Endothelial cell of umbilical vein (primary cell): ENCODE measurements at places on chromosomes 4 and X. TPM values are rescaled to one million over a fixed set of nuclear protein-coding genes. Genes with fewer than 3 reads are reported as not detected.

DNA sequence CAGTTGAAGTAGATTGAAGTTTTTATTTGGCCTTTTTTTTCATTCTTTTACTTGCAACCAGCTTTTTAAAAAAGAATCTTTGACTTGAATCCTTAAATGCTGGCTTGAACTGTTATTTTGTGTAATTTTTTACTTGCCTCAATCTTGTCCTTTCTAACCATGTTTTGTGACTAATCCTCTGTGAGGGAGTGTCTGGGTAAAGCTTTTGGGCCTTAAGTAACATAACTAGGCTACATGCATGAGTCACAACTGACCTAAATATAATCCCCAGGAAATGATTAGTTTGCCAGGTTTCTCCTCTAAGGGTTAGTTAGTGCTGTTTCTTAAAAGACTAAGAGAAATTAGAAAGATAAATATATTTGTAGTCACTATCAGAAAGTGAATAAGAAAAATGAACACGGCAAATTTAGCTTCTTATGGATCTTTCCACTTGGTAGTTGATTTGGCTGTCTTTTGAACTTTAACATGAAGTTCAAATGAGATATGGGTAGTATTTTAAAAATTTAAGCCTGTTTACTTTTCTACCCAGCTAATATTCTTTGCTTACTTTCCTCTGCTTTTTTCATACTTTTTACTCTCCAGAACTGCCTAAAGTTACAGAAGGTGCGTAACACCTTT is 13.0 kb downstream of the EXOC1 start:
- DNase-seq, result peak; percentile 88
- peaks cover 21% of the 10 kb centered on the region for H3K4me1 ChIP-seq
- peak overlapping the region; percentile 41 for H3K4me3 ChIP-seq
- peaks cover 9% of the 10 kb centered on the region for H3K36me3 ChIP-seq
- H3K27ac ChIP-seq, result peak overlapping the region; percentile 80
- H3K27me3 ChIP-seq, result no peaks in the 10 kb centered on the region

DNA sequence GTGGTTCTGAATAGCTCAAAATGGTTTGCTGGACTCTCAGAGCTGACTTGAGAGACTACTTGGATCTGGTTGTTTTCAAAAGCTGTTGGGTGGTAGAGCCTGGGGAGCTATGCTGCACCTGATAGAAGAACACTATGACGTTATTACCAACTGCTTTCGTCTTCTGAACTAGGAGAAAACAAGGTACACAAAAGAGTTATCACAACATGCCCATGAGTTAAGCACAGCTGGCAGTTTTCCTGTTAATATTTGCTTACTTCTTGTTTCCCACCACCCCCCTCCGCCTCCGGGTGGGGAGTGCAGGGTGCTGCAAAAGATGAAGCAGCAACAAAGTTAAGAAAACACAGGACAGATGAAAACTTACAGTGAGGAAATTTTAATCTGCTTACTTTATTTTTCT is 69.1 kb downstream of the RASL11B start:
- no peaks in the 10 kb centered on the region for H3K27me3 ChIP-seq
- no peak overlapping the region for H3K27ac ChIP-seq
- no peak overlapping the region for H3K4me3 ChIP-seq

- H3K27me3 ChIP-seq, result no peaks in the 10 kb centered on the region
- H3K36me3 ChIP-seq, result no peaks in the 10 kb centered on the region
- H3K27ac ChIP-seq, result no peak overlapping the region
- no peak overlapping the region for H3K4me3 ChIP-seq
- no peak for DNase-seq
- H3K4me1 ChIP-seq, result no peaks in the 10 kb centered on the region
These were observed 287.7 kb downstream of the CPXCR1 start for GRCh38 chrX:89034679-89035078.

DNA sequence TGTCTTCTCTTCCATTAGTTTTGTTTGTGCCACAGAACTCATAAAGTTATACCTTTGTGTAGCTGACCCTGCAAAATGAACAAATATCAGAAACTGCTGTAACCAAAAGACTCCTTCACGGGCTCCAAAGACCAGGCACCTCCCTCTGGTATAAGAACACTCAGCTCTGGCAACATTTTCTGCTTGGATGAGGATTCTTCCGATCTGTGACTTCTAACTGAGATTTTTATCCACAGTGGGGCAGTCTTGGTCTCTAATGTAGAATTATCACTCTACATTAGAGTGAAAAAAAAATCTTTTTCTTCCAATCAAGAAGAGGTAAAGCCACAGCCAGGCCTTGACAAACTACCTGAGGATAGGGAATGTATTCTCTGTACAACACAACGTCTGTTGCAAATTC is 38.5 kb upstream of the PRSS48 start:
- H3K4me3 ChIP-seq, result no peak overlapping the region
- no peaks in the 10 kb centered on the region for H3K27me3 ChIP-seq
- H3K27ac ChIP-seq, result no peak overlapping the region
- H3K36me3 ChIP-seq, result no peaks in the 10 kb centered on the region
- no peaks in the 10 kb centered on the region for H3K4me1 ChIP-seq
- peak; percentile 59 for DNase-seq

DNA sequence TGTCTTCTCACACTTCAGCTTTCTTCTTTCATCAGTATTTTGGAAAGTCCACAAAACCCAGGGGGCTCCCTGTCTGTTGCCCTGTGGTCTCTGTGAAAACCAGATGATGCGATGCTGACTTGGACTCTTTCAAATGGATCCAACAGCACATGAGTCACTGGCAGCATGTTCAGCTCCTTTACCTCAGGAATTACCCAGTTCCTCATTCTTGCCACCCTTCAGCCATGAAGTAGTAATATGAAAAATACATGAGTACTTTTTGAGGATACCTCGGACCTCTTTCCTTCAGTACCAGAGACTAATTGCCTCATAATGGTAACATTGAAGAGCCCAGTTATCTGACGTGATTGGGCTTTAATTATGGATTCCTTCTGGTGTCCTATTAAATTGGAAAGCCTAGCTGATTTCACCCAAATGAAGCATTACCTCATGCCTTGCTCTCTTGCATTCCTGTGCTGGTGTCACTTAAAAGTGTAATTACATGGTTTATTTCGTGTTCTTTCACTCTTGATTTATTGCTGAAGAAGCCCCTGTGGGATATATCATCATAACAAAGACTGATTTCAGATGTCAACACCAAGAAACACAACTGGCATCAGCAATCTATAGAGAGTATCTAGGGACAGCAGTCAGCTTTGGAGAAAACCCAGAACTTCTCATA is 63.4 kb downstream of the NFKB1 start:
- no peaks in the 10 kb centered on the region for H3K27me3 ChIP-seq
- H3K36me3 ChIP-seq, result peaks cover 2% of the 10 kb centered on the region
- no peak for DNase-seq
- H3K27ac ChIP-seq, result no peak overlapping the region
- no peaks in the 10 kb centered on the region for H3K4me1 ChIP-seq

DNA sequence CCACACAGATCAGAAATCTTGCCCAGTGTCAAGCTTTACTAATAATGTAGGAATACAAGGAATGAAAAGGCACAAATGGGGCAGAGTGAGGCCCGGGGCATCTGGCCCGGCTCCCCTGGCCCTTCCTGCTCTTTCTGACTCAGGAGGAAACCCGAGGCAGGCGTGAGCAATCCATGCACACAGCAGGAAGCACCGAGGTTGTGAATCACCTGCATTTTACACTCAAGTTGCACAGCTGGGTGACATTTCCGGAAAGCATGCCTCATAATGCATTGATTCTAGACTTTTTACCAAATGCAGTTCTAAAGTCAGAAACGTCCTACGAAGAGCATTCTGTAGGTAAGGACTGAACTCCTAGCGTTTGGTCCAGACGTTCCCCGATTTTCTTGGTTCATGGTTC is 38.9 kb downstream of the PRIMPOL start:
- peak overlapping the region; percentile 77 for H3K27ac ChIP-seq
- peaks cover 2% of the 10 kb centered on the region for H3K36me3 ChIP-seq
- no peaks in the 10 kb centered on the region for H3K27me3 ChIP-seq
- peaks cover 18% of the 10 kb centered on the region for H3K4me1 ChIP-seq

DNA sequence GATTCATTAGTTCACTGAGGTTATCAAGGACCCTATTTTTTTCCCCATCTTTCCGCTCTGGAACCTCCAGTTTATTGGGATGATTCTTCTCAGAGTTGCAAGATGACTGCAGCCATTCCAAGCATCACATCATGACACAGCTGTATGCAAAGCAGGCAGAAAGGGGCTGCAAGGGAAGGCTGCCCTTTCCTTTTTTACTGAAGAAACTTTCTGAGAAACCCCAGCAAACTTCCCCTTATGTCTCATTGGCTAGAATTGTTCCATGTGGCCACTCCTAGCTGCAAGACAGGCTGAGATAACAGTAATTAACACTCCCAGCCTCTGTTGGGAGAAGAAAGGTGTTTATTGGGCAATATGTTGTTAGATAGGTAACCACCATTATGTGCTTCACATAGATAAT is 102.6 kb downstream of the SATL1 start:
- no peaks in the 10 kb centered on the region for H3K36me3 ChIP-seq
- no peak for DNase-seq
- H3K4me3 ChIP-seq, result no peak overlapping the region

- no peak overlapping the region for H3K4me3 ChIP-seq
- no peaks in the 10 kb centered on the region for H3K27me3 ChIP-seq
- peak; percentile 88 for DNase-seq
- peaks cover 9% of the 10 kb centered on the region for H3K4me1 ChIP-seq
- no peaks in the 10 kb centered on the region for H3K36me3 ChIP-seq
- peak overlapping the region; percentile 35 for H3K27ac ChIP-seq
These were observed 5.6 kb downstream of the OTC start for GRCh38 chrX:38357747-38358673.

DNA sequence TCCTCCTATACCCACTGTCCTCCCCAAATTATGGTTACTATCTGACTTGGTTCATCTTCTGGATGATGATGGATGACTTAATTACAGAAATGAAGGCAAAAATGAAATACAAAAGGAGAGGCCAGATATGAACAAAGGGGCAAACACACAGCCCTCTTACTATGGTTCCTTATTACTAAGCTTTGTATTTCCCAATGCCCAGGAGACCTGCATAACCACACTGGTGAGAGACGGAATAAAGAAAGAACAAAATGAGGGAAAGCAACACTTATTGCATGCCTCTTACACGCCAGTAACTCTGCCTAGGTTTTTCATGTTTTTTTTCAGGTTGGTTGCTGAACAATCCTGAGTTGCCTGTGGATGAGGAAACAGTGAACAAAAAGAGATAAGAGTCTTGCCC is 120.5 kb downstream of the SLC10A7 start:
- H3K4me3 ChIP-seq, result no peak overlapping the region
- peaks cover under 1% of the 10 kb centered on the region for H3K4me1 ChIP-seq
- H3K36me3 ChIP-seq, result no peaks in the 10 kb centered on the region

DNA sequence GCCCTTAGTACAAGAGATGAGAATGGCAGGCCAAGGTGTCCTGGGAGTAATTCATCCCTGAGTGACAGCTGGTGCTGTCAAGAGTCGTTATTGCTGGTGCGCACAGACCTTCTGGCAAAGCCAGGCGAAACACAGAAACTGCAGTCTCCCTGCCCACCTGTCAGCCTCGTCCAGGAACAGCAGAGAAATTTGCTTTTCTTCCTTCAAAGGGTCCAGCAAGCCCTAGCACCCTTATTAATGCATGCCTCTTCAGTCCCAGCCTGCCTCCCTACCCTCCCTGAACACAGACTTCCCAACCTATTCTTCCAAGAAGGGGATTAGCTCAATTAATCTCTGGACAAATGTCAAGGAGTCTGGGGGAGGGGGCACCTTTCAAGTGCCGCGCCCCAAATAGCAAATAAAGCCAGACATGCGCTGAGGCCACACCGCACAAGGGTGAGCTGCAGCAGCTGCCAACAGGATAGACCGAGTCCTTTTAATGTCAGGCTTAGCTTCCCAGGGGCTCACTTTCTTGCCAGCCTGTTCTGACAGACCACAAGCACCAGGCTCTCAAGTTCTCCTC is 250.7 kb upstream of the RASGEF1B start:
- no peaks in the 10 kb centered on the region for H3K4me1 ChIP-seq
- no peak overlapping the region for H3K27ac ChIP-seq
- no peaks in the 10 kb centered on the region for H3K27me3 ChIP-seq

DNA sequence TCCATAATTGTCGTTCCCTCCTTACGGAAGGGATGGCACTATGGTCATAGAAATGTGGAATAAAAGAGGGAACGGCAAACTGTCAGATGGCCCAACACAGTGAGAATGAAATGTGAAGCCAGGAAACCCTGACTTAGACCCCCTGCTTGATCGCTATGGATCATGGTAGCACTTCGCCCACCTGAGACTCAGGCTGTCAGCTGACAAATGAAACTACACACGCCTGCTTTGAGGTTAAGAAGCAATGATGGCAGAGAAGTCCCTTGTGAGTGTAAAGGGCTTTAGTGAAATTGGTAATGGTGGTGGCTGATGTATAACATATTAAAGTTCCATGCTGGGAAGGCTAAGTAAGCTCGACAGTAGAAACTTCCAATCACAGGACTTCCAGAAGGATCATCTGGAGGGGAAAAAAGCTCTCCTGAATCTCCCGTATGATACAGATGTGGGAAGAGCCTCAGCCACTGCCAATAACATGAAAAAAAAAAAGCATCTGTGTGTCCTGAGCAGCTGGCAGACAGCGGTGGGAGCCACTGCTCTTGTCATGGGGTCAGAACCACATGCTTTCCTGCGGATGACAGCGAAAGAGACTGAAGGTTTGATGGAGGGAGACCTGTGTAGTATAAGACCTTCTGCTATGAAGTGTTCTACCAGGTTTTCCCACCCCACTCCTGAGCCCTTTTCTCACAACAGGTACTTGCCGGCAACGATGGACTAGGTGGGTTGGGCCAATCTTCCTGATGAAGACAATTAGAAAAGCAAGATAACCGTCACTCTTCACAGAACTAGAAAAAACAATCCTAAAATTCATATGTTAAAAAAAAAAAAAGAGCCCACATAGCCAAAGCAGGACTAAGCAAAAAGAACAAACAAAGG is 107.6 kb downstream of the AFAP1 start:
- H3K4me3 ChIP-seq, result no peak overlapping the region
- H3K4me1 ChIP-seq, result peaks cover 45% of the 10 kb centered on the region
- peaks cover 12% of the 10 kb centered on the region for H3K36me3 ChIP-seq
- no peak for DNase-seq
- peak overlapping the region; percentile 90 for H3K27ac ChIP-seq

- no peaks in the 10 kb centered on the region for H3K4me1 ChIP-seq
- no peak for DNase-seq
- H3K27me3 ChIP-seq, result no peaks in the 10 kb centered on the region
- no peak overlapping the region for H3K27ac ChIP-seq
- no peak overlapping the region for H3K4me3 ChIP-seq
- H3K36me3 ChIP-seq, result no peaks in the 10 kb centered on the region
These were observed 152.3 kb downstream of the PPARGC1A start for GRCh38 chr4:23737571-23737970.

GRCh38 chrX:74814681-74815080 is 110.6 kb downstream of the NEXMIF start:
- no peak overlapping the region for H3K4me3 ChIP-seq
- DNase-seq, result no peak
- no peak overlapping the region for H3K27ac ChIP-seq
- H3K4me1 ChIP-seq, result no peaks in the 10 kb centered on the region
- H3K36me3 ChIP-seq, result no peaks in the 10 kb centered on the region

GRCh38 chrX:44938111-44938510 is 65.1 kb downstream of the KDM6A start:
- no peaks in the 10 kb centered on the region for H3K27me3 ChIP-seq
- no peak overlapping the region for H3K27ac ChIP-seq
- no peaks in the 10 kb centered on the region for H3K4me1 ChIP-seq
- H3K4me3 ChIP-seq, result no peak overlapping the region
- no peak for DNase-seq
- H3K36me3 ChIP-seq, result no peaks in the 10 kb centered on the region

- H3K36me3 ChIP-seq, result no peaks in the 10 kb centered on the region
- no peak for DNase-seq
- no peak overlapping the region for H3K27ac ChIP-seq
- no peaks in the 10 kb centered on the region for H3K27me3 ChIP-seq
These were observed 445.9 kb downstream of the TLL1 start for GRCh38 chr4:166318810-166319525.

Gene ZAR1
- not detected in 2 replicates for total RNA-seq

Gene GAGE12H
- total RNA-seq, result not detected in 2 replicates

Gene SH2D1A
- total RNA-seq, result not detected in 2 replicates

Gene IRS4
- not detected in 2 replicates for total RNA-seq

Gene VCX3A
- total RNA-seq, result not detected in 2 replicates

Gene CAMK2D
- 23.0 and 30.7 TPM in 2 replicates for total RNA-seq

Gene KANTR
- 8.6 and 9.8 TPM in 2 replicates for total RNA-seq
